ENCODE measurements at places on chromosomes 1 and 21.

DNA sequence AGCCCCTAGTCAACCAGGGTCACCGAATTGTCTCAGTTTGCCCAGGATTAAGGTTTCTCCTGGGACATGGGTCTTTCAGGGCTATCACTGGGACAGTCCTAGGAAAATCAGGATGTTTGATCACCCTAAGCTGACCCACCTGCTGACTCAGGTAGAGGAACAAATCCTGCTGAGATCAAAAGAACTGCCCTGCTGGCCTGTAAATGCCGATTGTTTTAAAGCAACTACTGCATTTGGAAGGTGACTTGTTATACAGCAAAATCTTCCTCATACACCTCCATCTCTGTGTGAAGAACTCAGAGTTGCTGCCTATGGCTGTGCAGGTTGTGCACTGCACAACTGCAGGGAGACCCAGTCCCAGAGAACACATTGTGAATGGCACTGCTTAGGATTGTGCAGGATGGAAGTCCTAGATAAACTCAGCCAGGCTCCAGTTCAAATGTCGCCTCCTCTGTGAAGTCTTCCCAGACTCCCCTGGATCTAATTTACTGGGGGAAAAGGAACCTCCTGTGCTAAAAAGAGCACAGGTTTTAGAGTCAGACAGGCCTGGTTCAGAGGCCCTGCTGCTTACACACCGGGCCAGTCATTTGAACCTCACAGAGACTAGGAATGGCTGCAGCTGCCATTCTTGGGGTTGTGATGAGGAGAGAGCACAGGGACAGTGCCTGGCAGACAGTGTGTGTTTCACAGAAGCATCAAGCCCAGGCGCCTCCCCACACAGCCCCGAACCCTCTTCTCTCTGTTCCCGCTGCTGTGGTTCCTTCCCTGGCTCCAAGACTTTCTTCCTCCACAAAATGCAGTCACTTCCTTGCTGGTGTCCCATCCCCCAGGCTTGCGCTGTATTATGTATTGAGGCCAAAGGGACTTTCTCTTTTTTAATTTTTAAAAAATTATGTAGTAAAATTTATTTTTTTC lies 23.2 kb upstream of the LRP8 start:
- DNase-seq = no peak

GRCh38 chr1:20183035-20183434 lies 2.9 kb upstream of the UBXN10 start:
- DNase-seq = no peak

- DNase-seq = no peak
These were observed 152.2 kb upstream of the LMO4 start for GRCh38 chr1:87176514-87176913.

DNA sequence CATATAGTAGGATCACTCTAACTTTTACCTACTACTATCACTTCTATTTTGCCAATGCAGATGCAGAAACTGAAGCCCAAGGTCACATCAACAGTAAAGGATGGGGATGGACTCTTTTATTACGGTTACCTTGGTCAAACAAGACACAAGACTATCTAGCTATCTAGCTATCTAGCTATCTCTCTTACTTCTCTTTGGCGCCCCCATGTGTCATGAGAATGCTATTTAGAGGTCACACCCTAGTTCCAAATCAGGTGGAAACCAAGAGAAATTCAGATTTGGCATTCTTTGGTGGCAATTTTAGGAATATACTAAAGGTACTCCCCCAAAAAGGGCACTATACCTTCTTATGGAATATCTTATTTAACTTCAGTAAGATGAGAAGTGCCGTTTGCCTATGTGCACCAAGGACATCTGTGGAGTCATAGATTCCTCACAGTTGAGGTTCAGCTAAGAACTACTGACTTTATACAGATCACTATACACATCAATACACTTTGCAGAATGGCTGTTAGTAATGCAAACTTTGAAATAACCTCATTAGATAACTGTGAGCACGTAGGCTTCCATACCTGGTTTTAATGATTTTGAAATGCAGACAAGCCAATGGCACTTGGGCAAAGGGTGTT lies 6.7 kb downstream of the ZNF648 start:
- peak; percentile 19 for DNase-seq

DNA sequence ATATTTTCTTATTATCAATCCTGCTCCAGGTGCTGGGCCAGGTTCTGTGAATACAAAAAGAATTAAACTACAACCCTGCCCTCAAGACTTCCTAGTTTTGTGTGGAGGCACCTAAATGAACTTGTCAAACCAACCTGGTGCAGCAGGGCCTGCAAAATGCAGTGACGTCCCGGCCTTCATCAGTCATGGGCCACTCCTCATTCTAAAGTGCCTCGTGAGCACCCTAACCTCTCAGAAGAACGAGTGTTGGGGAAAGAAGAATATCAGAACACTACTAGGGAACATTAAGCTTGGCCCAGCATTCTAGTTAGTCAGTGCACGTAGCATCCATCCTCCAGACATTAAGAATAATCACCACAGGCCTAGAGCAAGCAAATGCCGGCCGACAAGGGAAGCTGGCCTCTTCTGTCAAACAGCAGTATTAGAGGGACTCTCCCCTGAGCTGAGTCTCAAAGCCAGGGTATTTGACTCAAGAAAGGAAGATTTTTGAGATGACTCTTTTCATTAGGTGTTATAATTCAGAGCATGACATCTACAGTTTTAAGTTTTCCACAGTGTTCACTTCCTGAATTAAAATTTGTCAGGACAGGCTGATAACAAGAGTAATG lies 137.9 kb downstream of the SLC45A1 start:
- DNase-seq = no peak

DNA sequence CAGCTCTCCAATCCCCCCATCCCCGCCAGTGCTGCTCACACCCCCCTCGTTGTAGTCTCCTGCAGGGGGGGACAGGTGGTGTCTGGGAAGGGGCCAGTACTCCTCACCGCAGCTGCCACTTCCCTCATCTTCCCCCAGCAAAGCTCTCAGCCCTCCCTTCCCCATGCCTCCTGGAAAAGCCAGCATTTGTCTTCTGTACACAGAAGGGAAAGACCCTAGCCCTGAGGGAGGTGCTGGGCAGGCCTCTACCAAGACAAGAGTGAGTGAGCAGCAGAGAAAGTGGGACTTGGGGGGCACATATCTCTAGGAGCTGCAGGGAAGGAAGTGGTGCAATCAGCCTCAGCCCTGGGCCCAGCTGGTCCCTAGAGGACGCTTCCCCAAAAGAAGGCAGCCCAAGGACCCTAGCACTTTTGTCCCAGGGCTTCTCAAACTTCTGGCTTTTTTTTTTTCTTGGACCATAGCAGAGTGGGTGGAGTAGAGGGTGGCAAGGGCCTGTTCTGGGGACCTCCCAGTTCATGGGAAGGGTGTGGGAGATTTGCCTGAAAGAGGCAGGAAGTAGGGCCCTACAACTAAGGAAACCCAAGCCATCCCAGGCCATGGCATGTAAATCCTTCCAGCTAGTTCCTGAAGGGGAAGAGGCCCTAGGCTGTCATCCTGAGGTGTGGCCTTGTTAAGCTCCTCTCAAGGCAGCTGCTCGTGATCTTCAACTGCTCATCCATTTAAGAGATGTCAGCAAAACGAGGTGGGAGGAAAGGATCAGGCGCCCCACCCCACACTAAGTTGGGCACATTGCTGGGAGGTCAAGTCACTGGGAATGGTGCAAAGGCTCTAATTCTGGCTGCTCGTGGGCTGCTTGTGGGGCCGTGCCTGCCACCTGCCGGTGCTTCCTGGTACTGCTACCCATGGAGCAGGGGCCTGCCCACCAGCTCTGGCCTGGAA lies 12.6 kb downstream of the ZC3H12A start:
- DNase-seq = peak; percentile 70

DNA sequence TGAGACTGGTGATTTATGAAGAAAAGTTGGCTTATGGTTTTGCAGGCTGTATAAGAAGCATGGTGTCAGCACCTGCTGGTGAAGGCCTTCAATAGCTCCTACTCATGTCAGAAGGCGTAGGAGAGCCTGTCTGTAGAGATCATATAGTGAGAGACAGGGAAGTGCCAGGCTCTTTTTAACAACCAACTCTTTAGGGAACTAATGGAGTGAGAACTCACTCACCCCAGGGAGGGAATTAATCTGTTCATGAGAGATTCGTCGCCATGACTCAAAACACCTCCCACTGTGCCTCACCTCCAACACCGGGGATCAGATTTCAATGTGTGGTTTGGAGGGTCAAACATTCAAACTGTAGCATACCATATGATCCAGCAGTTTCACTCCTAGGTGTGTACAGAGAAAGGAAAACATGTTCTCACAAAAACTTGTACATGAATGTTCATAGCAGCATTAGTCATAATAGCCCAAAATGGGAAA lies 72.6 kb downstream of the TTC3 start:
- DNase-seq = no peak

DNA sequence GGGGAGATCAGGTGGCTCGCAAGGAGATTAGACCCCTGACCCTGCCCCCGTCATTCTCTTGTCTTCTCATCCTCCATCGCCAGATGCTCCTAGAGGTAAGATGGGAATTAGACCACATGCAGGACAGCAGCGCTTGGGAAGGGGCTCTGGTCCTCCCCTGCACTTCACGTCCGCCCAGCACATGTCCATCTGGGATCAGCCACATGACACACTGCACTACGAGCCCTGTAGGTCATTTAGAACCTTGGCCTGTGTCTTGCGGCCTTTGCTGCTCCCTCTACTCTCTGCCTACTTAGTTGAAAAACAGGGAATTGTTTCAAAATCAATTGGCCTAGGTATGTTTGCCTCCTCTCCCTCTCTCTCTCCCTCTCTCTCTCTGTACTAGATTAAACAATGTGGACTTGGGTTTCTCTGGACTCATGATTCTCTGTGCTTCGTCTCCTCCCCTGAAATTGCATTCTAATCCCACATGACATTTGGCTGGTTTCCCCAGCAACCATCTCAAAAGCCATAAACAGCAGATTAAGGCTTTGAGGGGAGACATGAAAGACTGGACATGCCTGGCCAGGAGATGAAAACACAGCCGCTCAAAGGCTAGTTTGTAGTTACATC lies 3.8 kb upstream of the NCMAP start:
- no peak for DNase-seq

DNA sequence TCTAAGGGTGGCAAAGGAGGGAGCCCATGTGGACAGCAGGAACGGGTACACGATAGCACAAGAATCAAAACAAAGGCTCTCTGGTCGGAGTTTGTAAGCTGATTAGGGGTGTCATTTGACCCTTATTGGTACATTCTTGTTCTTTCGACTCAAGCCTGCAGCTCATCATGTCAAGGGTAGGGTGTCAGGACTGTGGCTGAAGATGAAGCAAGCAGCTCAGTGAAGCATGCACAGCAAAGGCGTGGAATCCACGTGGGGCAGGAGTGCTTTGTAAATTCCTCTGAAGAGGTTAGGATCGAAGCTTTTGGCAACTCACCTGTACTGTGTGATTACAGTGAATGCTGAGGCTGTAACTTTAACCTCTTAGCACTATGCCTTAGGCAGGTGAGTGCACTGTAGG lies 4.7 kb upstream of the ABCB10 start:
- no peak for DNase-seq

GRCh38 chr1:192147221-192147620 lies 11.0 kb upstream of the RGS18 start:
- DNase-seq = no peak

GRCh38 chr1:41484402-41485241 lies at the start of gene EDN2:
TSS of gene EDN2 (minus strand) at chr1:41484683. CDS start at chr1:41484601, 82 bp downstream.
- no peak for DNase-seq

DNA sequence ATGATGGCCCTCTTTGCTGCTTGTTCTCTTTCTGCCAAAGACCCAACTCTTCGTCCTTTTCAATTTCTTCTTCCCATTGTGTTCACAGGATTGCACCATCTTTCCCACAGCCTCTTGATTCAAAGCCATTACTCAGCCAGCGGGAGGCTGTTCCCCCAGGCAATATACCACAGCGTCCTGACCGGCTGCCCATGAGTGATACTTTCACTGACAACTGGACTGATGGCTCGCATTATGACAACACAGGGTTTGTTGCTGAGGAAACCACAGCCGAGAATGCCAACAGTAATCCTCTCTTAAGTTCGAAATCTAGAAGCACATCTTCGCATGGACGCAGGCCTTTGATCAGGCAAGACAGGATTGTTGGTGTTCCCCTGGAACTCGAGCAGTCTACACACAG lies 167.4 kb downstream of the LRRC40 start:
- DNase-seq = no peak

DNA sequence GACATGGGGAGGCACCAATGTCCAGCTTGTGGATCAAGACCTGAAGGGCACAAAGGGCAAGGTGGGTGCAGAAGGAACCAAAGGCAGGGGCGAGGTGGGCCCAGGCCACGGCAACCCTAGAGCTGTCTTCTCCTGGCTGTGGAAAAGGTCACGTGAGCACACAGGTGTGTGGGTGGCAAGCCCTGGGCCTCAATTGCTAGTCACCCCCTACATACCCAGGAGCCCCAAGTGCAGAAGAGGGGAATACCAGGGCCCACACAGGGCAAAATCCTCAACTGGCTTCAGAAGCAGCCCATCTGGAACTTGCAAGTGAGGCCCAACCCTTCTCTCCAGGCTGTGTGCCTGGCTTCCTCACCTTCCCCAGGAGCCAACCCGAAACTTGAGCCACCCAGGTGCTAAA lies 25.6 kb downstream of the ZBTB17 start:
- no peak for DNase-seq

GRCh38 chr1:22776035-22776613 lies 65.5 kb downstream of the EPHB2 start:
- no peak for DNase-seq

- DNase-seq = no peak
These were observed 246.3 kb upstream of the RAB4A start for GRCh38 chr1:229024528-229025130.

DNA sequence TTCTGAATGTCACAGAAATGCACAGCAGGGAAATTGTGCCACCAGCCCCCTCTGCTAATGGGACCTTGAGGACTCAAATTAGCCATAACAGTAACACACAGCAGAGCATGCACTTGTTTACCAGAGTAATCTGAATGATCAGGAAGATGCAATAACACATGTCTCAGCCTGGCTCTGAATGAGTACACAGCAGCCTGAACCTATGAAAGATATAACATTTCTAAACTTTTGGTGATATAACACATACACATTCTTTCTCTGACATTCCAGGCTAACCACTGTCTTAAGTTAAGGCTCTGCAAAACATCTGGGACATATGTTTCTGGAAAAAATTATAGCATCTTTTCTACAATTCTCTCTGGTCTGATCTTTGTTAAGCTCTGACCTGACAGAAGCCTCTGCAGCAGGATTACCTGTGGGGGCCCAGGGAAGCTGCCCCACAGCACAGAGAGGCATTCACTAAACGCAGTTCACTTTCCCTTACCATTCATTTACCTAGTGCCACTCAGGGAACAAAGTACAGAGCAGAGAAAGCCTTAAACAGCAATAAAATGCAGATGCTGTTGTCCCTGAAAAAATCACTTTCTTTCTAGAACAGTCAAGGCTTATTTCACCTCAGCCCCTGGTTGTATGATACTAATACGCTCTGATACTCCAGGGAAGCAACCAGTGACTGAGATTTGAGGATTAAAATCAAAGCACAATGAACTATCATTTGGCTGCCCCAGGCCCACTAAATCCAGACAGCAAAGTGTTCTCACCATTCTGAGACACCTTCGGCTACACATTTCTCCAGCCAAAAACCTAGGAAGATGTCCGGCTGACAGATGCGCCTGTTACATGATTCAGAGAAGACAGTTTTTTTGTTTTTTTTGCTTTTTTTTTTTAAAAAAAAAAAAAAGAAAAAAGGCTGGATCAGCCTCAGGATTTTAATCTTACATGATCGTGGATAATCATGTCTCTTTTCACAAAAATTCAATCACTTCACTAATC lies 54.0 kb upstream of the CNN3 start:
- no peak for DNase-seq
